ENCODE measurements at places on chromosomes 7 and 10. TPM values are rescaled to one million over a fixed set of nuclear protein-coding genes. Genes with fewer than 3 reads are reported as not detected.

- H3K4me1 ChIP-seq, result peaks cover 2% of the 10 kb centered on the region
- no peaks in the 10 kb centered on the region for H3K36me3 ChIP-seq
- H3K4me3 ChIP-seq, result no peak overlapping the region
- H3K27ac ChIP-seq, result no peak overlapping the region
Measured at GRCh38 chr7:101792051-101792681, 25.3 kb upstream of the CUX1 start.

- H3K27ac ChIP-seq, result no peak overlapping the region
- H3K27me3 ChIP-seq, result peaks cover 17% of the 10 kb centered on the region
- no peak overlapping the region for H3K4me3 ChIP-seq
Measured at GRCh38 chr7:156948361-156948760, 1.2 kb upstream of the NOM1 start.

GRCh38 chr7:27142580-27143022, 880 bp downstream of the HOXA5 start:
- H3K27me3 ChIP-seq, result peaks cover 41% of the 10 kb centered on the region
- H3K4me3 ChIP-seq, result peak overlapping the region; percentile 93
- H3K4me1 ChIP-seq, result peaks cover 32% of the 10 kb centered on the region
- H3K27ac ChIP-seq, result peak overlapping the region; percentile 92

DNA sequence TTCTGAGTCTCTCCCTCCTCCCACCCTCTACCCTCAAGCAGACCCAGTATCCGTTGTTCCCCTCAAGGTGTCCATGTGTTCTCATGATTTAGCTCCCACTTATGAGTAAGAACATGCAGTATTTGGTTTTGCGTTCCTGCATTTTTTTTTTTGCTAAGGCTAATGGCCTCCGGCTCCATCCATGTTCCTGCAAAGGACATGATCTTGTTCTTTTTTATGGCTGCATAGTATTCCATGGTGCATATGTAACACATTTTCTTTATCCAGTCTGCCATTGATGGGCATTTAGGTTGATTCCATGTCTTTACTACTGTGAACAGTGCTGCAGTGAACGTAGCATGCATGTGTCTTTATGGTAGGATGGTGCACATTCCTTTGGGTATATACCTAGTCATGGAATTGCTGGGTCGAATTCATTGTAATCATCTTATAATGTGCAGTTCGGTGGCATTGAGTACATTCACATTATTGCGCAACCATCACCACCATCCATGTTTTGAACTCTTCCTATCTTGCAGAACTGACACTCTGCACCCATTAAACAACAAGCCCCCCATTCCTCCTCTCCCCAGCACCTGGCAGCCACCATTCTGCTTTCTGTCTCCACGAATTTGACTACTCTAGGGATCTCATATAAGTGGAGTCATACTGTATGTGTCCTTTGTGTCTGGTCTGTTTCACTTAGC, 125.5 kb downstream of the CAMK1D start:
- no peak overlapping the region for H3K4me3 ChIP-seq
- no peak for DNase-seq
- H3K27me3 ChIP-seq, result no peaks in the 10 kb centered on the region

CLDN3 gene
- 49.9 TPM for total RNA-seq

- DNase-seq, result no peak
- no peak overlapping the region for H3K27ac ChIP-seq
- no peak overlapping the region for H3K4me3 ChIP-seq
Measured at GRCh38 chr7:88307412-88307811, 718 bp upstream of the STEAP4 start.

ANKRD30A gene
- total RNA-seq, result not detected

FAM24B gene
- total RNA-seq, result not detected

DNA sequence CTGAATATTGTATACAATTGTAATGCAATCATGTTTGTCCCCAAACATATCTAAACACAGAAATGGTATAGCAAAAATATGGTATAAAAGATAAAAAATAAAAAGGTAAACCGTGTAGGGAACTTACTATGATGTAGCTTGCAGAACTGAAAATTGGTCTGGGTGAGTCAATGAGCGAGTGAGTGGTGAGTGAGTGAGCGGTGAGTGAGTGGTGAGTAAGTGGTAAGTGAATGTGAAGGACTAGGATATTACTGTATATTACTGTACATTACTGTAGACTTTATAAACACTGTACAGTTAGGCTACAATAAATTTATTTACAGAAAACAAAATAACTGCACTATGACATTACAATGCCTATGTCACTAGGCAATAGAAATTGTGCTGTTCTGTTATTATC, 1163.2 kb upstream of the SORCS1 start:
- no peak overlapping the region for H3K4me3 ChIP-seq
- H3K27ac ChIP-seq, result no peak overlapping the region
- H3K4me1 ChIP-seq, result no peaks in the 10 kb centered on the region
- no peak for DNase-seq

- no peak overlapping the region for H3K4me3 ChIP-seq
- no peak overlapping the region for H3K27ac ChIP-seq
- DNase-seq, result no peak
Measured at GRCh38 chr10:77603534-77603927, 34.1 kb downstream of the KCNMA1 start.

- no peak for DNase-seq
- H3K27ac ChIP-seq, result no peak overlapping the region
- no peaks in the 10 kb centered on the region for H3K27me3 ChIP-seq
- H3K36me3 ChIP-seq, result no peaks in the 10 kb centered on the region
Measured at GRCh38 chr10:107434201-107434600, 269.7 kb upstream of the SORCS1 start.

DNA sequence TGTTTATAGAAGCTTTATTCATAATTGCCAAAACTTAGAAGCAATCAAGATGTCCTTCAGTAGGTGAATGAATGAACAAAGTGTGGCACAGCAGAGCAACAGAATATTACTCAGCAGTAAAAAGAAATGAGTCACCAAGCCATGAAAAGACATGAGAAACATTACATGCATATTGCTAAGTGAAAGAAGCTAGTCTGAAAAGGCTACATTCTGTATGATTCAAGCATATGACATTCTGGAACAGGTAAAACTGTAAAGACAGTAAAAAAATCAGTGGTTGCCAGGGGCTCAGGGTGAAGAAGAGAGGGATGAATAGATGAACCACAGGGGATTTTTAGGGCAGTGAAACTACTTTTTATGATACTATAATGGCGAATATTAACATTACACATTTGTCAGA, 80.9 kb upstream of the APBB1IP start:
- H3K27ac ChIP-seq, result no peak overlapping the region
- peaks cover 3% of the 10 kb centered on the region for H3K4me1 ChIP-seq
- peaks cover 10% of the 10 kb centered on the region for H3K27me3 ChIP-seq
- DNase-seq, result no peak
- H3K4me3 ChIP-seq, result no peak overlapping the region

HOXA11 gene
- not detected for total RNA-seq

ADAM22 gene
- 15.8 TPM for total RNA-seq

SGPL1 gene
- 93.6 TPM for total RNA-seq

DNA sequence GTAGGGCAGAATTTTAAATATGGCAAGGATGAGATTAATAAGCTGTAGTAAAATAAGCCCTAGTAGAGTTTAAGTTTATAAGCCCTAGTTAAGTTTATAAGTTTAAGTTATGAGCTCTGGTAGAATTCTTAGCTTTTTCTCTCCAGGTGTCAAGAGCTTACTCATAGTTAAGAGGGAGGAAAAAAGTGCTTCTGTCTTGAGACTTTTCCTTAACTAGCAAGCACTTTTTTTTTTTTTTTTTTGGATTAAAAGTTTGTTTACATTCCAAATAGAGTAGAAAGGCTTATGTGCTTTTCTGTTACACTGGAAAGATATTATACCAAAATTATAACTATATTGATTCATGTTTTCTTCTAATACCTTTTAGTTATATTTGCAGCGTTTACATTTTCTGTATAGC, 25.5 kb upstream of the MPP7 start:
- DNase-seq, result no peak
- no peak overlapping the region for H3K27ac ChIP-seq
- no peaks in the 10 kb centered on the region for H3K27me3 ChIP-seq
- H3K4me3 ChIP-seq, result no peak overlapping the region
- no peaks in the 10 kb centered on the region for H3K36me3 ChIP-seq

GRCh38 chr10:97714401-97715258, 1.1 kb downstream of the MARVELD1 start:
- H3K4me3 ChIP-seq, result peak overlapping the region; percentile 94
- peak; percentile 25 for DNase-seq
- H3K4me1 ChIP-seq, result peaks cover 11% of the 10 kb centered on the region

DNA sequence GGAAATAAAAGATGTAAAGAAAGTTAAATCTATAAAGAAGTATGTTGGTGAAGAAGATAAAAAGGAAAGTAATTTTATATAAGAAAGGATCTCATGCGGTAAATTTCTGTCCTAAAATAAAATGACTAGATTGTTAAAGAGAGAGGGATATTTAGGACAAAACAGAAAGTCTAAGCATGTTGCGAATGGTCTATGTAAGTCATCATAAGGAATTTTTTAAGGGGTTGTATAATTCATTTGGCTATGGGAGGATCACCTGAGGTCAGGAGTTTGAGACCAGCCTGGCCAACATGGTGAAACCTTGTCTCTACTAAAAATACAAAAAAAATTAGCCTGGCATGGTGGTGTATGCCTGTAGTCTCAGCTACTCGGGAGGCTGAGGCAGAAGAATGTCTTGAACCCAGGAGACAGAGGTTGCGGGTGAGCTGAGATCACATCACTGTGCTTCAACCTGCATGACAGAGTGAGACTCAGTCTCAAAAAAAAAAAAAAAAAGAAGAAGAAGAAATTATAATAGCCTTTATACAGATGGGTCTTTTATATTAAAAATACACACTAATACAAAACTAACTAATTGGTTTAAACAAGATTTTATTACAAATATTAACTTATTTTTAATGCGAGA, 294.3 kb downstream of the MAGI2 start:
- no peak overlapping the region for H3K4me3 ChIP-seq
- no peaks in the 10 kb centered on the region for H3K27me3 ChIP-seq
- no peak for DNase-seq
- H3K4me1 ChIP-seq, result no peaks in the 10 kb centered on the region

DNA sequence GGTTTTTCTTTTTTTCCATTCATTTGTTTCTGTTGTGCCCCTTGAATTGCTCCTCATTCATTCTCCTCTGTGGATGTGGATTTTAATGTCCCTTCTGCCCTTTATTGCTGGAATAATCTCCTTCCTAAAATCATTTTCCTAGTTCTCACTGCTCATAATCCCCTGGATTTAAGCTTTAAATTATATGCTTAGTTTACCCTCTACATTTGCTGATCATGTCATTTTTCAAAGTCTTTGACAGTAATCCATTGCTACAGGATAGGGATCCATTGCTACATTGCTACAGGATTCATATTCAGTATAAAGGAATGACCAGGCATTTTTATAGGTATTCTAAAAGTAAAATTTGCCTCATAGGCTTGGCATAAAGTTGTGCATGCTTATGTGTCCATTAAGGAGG, 14.3 kb downstream of the ADAM22 start:
- H3K4me1 ChIP-seq, result no peaks in the 10 kb centered on the region
- peaks cover 1% of the 10 kb centered on the region for H3K36me3 ChIP-seq
- no peaks in the 10 kb centered on the region for H3K27me3 ChIP-seq
- no peak overlapping the region for H3K4me3 ChIP-seq
- H3K27ac ChIP-seq, result no peak overlapping the region

TFR2 gene
- 0.62 TPM for total RNA-seq

- H3K4me3 ChIP-seq, result no peak overlapping the region
- H3K4me1 ChIP-seq, result peaks cover 4% of the 10 kb centered on the region
- no peak overlapping the region for H3K27ac ChIP-seq
- DNase-seq, result no peak
Measured at GRCh38 chr7:111184987-111185386, 94.1 kb downstream of the LRRN3 start.

- H3K36me3 ChIP-seq, result no peaks in the 10 kb centered on the region
- no peak for DNase-seq
- no peaks in the 10 kb centered on the region for H3K4me1 ChIP-seq
- peaks cover 8% of the 10 kb centered on the region for H3K27me3 ChIP-seq
- H3K4me3 ChIP-seq, result no peak overlapping the region
Measured at GRCh38 chr7:21999896-22000295, 54.2 kb upstream of the CDCA7L start.

POP7 gene
- total RNA-seq, result 30.2 TPM

SPDYE5 gene
- total RNA-seq, result not detected

DNA sequence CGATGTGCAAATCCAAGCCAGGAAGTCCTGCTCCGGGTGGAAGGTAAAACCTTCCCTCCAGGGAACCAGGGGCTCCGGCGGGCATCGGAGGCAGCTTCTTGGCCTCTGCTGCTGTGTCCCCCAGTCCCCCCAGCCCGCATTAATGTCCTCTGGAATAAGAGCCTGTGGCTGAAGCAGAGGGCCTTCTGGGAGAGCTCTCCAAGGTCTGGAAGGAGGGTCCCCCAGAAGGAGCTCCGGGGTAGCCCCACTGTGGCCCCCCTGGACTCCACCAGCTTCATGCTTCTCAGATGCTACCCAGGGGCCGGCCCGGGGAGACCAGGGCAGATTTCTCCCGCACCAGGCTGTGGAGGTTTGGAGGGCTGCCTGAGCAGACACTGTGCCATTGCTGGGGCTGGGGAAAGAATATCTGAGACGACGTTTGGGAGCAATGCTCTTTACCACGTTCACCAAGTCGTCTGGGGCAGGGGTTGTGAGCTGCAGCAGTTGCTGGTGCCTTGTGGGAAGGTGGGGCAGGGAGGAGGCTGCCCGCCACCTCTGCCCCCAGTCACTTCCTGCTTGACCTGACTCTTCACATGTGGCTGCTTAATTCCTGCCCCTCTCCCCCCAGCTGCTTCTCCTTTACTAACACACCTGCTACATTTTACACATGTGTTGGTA, 8.3 kb downstream of the ZNF853 start:
- H3K27me3 ChIP-seq, result no peaks in the 10 kb centered on the region
- no peak overlapping the region for H3K27ac ChIP-seq
- DNase-seq, result no peak
- H3K4me3 ChIP-seq, result no peak overlapping the region
- peaks cover 12% of the 10 kb centered on the region for H3K36me3 ChIP-seq
- H3K4me1 ChIP-seq, result no peaks in the 10 kb centered on the region

GRCh38 chr7:148867596-148868377, 16.3 kb downstream of the EZH2 start:
- H3K27me3 ChIP-seq, result no peaks in the 10 kb centered on the region
- peaks cover 27% of the 10 kb centered on the region for H3K4me1 ChIP-seq
- H3K4me3 ChIP-seq, result no peak overlapping the region
- peak overlapping the region; percentile 57 for H3K27ac ChIP-seq
- DNase-seq, result no peak

DNA sequence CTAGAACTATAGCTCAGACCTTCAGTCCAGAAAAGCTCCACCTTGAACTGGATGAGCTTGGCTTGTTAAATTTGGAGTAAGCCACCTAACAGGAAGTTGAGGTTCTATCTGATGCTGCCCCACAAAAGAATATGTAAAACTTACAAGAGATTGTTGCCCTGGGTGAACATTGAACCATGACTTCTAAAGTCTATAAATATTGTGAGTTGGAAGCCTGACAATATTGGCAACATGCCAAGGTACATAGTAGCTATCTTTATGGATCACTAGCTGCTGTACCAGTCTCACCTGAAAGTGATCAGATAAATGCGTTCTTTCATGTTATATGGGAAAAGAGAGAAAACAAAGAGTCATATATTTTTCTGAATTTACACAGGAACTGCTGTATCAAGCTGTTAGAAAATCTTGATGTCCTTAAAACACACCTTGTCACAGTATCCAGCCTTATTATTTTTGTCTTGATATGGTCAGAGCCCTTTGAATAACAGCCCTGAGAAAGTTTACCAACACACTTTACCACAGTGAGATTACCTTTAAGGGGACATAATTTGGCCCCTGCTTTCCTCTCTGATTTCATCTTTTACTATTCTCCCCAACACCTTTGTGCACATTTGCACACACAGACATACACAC, 92.0 kb downstream of the LSMEM1 start:
- no peaks in the 10 kb centered on the region for H3K27me3 ChIP-seq
- DNase-seq, result no peak
- H3K4me3 ChIP-seq, result no peak overlapping the region
- H3K36me3 ChIP-seq, result no peaks in the 10 kb centered on the region

- peak overlapping the region; percentile 82 for H3K27ac ChIP-seq
- DNase-seq, result peak; percentile 25
- H3K36me3 ChIP-seq, result no peaks in the 10 kb centered on the region
- peaks cover 6% of the 10 kb centered on the region for H3K4me1 ChIP-seq
Measured at GRCh38 chr7:6615723-6616555, 529 bp downstream of the ZNF853 start.

HMX2 gene
- not detected for total RNA-seq

Data from progenitor cell of endocrine pancreas (in vitro differentiated cells).